Activated CD4-positive, alpha-beta T cell treated with anti-CD3 and anti-CD28 coated beads for 4 hours (primary cell): ENCODE measurements at places on chromosomes 12 and 14.

DNA sequence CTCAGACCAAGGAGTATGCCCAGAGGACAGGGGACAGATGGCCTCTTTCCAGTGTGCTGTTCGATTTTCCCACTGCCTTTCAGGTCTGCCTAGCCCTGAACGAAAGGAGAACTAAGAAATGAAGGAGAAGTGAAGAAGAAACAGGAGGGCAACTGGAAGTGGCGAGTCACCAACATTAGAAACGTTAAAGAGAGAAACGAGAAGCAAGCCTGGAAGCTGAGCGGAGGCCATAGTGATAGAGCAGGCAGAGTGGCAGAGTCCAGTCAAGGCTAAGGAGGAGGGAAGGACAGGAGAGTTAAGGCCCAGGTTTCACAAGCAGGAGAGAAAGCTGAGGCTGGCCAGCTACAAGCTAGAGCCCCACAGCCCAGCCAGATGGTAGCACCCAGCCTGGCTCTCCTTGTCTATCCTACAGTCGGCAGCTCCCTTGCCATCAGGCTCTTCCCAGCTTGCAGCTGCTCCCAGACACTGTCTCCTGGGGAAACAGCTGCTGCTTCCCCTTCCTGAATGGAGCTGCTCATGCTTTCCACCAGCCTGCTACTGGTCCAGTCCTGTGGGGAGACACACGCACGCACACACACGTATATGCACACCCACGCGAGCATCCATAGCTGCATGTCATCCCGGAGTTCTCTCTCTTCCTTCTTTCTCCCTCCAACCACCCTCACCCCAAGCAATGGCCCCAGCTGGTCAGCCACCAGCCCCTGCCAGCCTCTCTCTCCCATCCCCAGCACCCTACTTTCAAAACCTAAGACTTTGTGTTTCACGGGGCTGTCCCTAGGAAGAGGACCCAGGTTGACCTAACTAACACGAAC is 139.7 kb upstream of the CCND2 start:
- DNase-seq, result no peak

DNA sequence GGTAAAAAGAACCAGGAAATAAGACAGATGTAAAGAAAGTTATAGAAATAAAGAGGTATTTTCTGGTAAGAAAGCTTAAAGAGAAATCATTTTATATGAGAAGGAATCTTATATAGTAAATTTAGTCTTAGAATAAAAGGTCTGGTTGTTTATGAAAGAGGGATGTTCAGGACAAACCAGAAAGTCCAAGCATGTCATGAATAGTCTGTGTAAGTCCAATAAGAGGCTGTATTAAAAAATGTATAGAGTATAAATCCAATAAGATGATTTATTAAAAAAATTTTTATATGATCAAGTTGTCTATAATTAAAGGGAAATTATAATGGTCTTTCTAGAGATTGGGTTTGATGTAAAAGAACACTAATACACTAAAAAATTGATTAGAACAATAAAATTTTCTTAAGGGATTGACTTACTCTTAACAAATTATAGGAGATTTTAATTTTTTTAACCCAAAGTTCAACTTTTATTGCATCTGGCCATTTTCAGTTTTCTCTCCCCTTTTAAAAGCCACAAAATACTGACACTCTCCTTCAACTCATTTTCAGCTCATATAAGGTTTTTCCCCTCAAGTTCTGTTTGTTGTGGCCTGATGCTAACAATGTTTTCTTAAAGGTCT is 35.1 kb downstream of the ST8SIA1 start:
- no peak for DNase-seq

- DNase-seq, result no peak
Observed at GRCh38 chr12:95022477-95022876, 19.0 kb upstream of the NDUFA12 start.

DNA sequence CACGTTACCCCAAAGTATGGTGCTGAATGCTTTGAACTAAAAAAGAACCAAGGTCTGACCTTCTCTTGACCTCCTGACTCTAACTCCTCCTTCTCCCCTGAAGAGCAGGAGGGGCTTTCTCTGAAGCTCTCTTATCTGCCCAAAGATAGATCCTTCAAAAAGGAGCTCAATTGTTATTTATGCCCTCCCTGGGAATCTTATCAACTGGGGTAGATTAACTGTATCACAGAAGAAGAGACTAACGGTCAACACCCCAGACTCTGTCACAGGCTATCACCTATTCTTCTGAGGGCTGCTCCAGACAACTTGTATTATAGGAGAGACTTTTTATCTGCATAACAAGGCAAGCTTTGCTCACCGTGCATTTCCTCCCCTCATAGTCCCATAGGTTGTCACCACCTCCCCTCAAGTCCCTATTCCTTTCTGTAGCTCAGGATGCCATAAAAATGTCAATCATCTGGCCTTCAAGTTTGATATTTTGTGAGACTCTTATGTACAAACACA is 86.6 kb downstream of the PAPLN start:
- no peak for DNase-seq

DNA sequence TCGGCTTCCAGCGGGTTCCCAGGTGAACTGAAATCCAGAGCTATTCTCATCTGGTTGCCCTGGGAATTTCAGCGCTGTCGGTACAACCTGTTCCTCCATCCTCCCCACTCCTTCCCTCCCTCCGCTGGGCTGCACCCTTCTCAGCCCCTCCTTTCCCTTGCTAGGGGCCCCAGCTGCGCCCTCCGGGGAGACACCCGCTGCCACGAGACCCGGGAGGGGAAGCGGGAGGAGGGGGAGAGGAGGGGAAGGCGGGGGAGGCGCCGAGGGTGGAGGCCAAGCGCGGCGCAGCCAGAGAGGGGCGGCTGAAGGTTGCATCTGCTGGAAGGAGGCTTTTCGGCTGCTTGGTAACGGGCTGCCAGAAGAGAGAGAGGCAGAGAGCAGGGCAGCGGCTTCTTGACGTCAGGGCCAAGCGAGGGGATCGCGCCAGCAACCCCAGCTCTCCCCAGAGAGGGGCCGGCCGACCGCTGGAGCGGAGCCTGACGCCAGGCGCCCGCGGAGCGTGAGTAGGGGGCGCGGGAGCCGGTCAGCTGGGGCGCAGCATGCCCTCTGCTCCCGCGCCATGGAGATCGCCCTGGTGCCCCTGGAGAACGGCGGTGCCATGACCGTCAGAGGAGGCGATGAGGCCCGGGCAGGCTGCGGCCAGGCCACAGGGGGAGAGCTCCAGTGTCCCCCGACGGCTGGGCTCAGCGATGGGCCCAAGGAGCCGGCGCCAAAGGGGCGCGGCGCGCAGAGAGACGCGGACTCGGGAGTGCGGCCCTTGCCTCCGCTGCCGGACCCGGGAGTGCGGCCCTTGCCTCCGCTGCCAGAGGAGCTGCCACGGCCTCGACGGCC is at the start of gene KCNA5:
TSS of gene KCNA5 (plus strand) at position 291 of the 831 bp plus-strand sequence. CDS start at position 560, 269 bp downstream.
- no peak for DNase-seq
